Caki2 (cell line): ENCODE measurements at places on chromosomes 4 and X. TPM values are rescaled to one million over a fixed set of nuclear protein-coding genes. Genes with fewer than 3 reads are reported as not detected.

GRCh38 chr4:172083272-172083671, 270.1 kb downstream of the GALNTL6 start:
- DNase-seq: no peak

Gene GAGE12E
- not detected in 2 replicates for total RNA-seq

DNA sequence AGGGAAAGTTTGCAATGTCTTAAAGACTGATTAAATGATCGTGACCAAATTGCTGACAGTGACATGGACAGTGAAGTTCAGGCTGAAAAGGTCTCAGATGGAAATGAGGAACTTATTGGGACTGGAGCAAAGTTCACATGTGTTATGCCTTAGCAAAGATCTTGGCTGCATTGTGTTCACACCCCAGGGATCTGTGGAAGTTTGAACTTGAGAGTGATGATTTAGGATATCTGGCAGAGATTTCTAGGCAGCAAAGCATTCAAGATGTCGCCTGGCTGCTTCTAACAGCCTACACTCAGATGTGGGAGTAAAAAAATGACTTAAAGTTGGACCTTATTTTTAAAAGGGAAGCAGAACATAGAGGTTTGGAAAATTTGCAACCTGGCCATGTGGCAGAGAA, 21.4 kb downstream of the SCARB2 start:
- DNase-seq: no peak

DNA sequence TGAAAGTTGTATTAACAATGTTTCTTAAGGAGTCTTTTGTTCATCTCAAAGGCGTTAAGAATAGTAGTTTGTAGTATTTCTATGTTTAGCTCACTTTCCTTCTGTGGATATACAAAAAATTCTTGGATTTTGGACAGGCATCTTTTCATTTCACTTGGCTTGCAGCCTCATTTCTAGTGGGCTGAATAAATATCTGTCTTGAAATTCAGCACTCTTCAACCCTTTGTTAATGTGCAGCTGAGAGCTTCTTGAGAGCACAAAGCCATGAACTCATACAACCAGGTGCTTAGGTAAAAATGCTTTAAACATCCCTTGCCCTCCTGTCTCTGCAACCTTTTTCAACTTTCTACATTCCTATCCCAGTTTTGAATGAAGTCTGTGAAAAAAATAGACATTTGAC, 1003.2 kb downstream of the C4orf33 start:
- no peak for DNase-seq

GRCh38 chr4:124961138-124961750, 248.7 kb upstream of the ANKRD50 start:
- DNase-seq: no peak
